ENCODE measurements at places on chromosomes 2 and 18.

GRCh38 chr2:231415029-231415428 lies 19.5 kb downstream of the B3GNT7 start:
- no peak for DNase-seq

- DNase-seq: no peak
Observed at GRCh38 chr2:41413813-41414485, 633.9 kb upstream of the PKDCC start.

GRCh38 chr2:149650006-149650405 lies 62.4 kb upstream of the MMADHC start:
- DNase-seq: no peak

GRCh38 chr18:76426737-76427305 lies 68.2 kb downstream of the ZNF516 start:
- DNase-seq: no peak

- no peak for DNase-seq
Observed at GRCh38 chr2:207254591-207255464, 89.1 kb upstream of the KLF7 start.

DNA sequence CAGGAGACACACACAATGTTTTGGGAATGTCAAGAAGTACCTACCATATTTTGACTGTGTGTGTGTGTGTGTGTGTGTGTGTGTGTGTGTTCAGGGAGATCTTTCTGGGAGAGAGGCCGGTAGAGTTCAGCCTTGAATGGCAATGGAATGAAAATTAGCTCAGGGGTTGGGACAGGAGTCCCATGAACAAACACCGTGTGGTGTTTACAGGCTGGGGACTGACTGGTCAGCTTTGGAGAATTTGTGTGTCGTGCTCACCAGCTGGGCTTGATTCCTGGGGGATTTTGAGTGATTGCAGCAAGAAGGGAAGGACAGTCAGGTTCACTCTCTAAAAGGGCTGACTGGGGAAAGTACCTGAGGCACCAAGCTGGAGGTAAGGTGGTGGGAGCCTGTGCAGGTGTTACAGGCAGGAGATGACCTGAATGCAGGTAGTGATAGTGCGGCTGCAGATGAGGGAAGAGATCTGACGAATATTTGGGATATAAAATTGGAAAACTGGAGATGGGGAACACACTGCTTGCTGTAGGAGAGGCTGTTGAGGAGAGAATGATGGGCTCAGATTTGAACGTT lies 2.5 kb upstream of the ADNP2 start:
- DNase-seq: no peak

DNA sequence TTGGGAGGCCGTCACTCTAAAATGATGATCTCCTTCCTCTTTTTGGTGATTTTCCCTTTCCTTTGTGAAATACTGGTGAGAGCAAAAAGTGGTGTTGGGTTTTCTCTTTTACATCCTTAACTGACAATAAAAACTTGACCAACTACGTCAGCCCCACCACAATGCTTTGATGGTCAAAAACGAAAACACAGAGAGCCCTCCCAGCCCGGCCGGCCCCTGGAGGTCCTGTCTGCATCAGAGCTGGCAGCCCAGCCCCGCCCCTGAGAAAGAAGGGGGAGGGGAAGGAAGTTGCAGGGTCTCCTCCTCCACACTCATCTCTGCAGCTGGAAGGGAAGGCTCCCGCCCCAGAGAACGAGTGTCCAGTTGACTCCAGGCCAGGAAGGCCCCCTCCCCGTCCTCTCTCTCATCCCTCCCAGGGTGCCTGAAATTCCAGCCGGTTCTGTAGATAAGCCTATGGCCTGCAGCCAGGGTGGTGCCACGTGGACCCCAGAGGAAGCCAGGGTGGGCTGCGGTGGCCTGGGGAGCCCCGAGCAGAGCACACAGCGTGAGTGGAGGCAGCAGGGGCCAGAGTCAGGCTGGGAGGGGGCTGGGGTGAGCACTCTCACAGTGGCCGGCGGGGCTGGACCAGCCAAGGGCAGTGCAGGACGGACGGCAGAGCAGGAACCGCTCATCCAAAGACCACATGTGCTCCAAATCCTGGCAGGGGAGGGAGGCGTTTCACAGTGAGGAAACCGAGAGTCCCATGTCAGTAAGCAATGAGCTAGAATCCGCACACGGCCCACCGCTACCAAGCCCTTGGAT lies 19.8 kb downstream of the BIN1 start:
- DNase-seq: no peak

DNA sequence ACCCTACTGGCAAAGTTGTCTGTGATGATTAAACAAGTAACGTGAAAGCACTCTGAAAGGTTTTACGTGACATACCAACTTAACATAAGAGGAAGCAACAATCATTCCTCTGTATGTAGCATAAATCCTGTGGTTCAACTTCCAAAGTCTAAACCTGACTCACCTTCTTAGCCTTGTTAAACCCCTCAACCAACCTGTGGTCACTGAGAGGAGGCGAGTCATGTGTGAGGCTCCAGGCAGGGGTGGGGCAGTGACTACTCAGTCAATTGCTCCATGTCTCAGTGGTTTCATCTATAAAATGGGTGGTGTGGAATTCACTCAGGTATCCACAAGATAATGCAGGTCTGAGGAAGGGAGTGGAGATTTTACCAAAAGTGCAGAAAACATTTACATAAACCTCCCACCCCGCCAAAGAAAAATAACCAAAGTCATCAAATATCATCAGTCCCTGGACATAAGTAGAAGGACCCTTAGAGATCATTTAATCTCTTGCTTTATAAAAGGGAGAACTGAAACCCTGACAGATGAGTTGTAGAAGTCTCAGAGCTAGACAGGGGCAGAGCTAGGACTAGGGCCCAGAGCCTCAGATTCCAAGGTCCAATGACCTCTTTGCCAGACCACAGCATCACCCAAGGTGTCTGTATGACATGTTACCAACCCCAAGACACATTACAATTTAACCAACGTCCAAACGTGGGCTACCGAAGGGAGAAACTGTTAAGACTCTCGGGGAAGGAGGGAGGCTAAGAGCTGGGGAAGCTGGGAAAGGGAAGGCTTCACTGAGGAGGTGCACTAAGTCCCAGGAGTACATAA lies 3.7 kb upstream of the PCBP1 start:
- DNase-seq: no peak

GRCh38 chr2:43837831-43838559 lies 644 bp downstream of the ABCG5 start:
- no peak for DNase-seq

DNA sequence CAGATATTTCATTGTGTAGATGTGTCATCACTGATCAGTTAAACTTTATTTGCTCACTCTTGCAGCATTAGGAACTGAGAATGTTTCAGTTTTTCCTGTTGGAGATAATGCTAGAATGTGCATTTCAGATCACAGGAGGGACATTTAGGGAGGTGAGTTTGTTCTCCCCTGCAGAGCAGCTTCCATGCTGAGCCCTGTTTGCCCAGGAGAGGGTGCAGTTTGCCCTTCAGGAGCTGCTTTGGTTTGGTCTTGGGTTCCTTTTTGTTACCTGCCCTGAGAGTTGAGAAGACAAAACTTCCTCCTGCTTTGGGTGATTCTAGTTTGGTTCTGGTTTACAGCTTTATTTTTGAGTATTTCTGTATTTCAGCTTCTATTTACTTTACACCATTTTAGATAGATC lies 49.9 kb downstream of the DGKD start:
- no peak for DNase-seq

DNA sequence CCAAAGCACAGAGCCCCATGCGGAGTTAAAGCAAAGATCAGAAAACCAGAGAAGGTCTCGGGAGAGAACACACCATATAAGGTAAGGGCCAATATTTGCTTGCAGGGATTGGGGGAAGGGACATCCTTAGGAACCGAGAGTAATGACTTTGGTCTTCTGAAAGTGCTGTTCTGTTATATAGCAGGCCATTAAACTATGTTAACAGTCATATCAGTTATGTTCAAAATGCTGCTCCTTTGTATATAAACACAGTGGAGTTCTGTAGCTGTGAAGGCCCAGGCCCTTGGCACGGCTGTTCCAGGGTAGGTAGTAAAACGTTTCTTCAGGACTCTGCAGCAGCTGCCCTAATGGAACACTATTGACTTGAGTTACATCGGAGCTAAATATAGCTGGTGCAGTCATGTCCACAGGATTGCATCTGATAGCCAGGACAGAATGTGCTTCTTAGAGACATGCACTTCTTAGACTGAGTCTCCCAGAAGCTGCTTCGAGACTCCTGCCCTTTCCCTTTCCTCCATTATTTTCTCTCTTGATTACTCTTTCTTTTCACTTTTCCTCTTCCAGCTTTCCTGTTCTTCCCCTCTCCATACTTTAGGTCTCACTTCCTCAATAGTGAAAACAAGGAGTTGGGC lies 122.4 kb downstream of the SETBP1 start:
- no peak for DNase-seq
